ENCODE measurements at places on chromosomes 16 and 17. TPM values are rescaled to one million over a fixed set of nuclear protein-coding genes. Genes with fewer than 3 reads are reported as not detected.

GPR142 gene
- 6.6 TPM for total RNA-seq

KRT31 gene
- total RNA-seq: not detected

GRCh38 chr17:36024106-36024869, 6.5 kb upstream of the CCL23 start:
- DNase-seq: no peak
- peaks cover 11% of the 10 kb centered on the region for H3K4me1 ChIP-seq
- no peaks in the 10 kb centered on the region for H3K27me3 ChIP-seq
- no peak overlapping the region for H3K27ac ChIP-seq

DNA sequence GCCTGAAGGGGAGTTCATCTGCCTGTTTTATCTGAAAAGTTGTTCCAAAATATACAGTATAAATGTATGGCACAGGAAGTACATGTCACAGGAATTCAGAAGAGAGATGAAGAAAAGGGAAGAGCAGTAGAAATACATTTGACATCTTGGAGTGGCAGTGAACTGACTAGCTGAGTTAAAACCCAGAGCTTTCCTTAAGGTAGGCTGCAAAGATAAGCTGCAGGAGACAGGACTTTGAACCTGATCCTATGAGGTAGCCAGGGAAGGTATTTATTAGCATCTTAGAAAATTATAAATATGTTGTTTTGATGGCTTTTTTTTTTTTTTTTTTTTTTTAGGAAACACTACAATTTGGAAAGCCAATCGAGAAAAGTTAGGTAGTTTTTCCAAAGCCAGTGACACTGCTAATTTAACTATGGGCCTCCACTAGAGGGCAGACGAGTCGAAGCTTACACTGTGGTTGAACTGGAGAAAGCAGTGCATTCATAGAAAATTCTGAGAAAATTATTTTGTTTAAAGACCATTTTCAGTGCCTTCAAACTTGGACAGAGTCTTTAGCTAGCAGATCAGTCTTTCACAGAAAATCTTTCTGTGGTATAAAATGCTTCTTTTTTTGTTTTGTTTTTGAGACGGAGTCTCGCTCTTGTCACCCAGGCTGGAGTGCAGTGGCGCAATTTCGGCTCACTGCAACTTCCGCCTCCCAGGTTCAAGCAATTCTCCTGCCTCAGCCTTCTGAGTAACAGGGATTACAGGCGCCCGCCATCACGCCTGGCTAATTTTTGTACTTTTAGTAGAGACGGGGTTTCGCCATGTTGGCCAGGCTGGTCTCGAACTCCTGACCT, 122.3 kb downstream of the SSH2 start:
- no peak overlapping the region for H3K27ac ChIP-seq
- peak; percentile 41 for DNase-seq
- no peak overlapping the region for H3K4me3 ChIP-seq
- H3K36me3 ChIP-seq: no peaks in the 10 kb centered on the region
- H3K4me1 ChIP-seq: peaks cover 15% of the 10 kb centered on the region
- H3K27me3 ChIP-seq: no peaks in the 10 kb centered on the region

DNA sequence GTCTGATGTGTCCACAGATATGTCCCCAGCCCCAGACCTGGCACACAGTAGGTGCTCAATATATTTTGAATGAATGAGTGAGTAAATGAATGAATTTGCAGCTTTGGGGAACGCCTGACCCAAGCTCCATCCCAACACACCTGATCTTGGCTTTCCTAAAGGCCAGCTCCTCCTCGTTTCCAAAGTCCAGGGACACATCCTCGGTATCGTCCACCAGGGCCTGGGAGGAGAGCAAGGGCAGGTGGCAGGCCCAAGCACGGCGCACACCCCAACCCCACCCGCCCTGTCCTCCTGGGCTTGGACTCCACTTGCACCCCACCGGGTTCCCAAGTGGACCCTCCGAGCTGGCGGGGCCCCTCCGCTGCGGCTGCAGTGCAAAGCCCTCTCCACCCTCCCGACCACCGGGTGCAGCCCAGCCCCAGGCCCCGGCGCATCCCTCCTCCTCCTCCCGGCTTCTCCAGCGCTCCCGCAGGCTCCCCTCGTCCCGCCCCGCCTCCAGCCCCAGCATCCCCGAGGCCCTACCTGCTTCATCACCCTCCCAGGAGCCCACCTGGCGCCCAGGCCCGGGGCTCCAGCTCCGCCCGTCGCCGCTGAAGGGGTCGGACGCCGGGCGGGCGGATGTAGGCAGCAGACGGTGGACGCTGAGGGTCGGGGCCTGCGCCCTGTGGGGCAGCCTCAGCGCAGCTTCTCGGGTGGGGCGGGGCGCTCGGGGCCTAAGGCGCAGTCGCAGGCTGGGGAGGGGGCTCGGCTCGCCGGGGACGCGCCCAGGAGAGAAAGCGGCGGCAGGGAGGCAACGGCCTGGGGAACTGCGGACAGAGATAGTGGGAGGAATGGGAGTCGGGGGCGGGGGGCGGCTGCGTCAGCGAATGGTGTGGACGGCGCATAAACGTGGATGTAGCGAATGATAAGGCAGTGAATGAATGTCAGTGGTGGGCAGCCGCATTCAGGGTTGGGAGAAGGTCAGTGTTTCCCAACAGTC, at the start of gene TVP23A:
TSS of gene TVP23A (minus strand) at position 832 of the 979 bp plus-strand sequence. CDS start at position 531, 301 bp downstream.
- peaks cover 2% of the 10 kb centered on the region for H3K4me1 ChIP-seq
- H3K27me3 ChIP-seq: peaks cover 3% of the 10 kb centered on the region
- peak within 1 kb of the TSS; percentile 77 for H3K4me3 ChIP-seq

DNA sequence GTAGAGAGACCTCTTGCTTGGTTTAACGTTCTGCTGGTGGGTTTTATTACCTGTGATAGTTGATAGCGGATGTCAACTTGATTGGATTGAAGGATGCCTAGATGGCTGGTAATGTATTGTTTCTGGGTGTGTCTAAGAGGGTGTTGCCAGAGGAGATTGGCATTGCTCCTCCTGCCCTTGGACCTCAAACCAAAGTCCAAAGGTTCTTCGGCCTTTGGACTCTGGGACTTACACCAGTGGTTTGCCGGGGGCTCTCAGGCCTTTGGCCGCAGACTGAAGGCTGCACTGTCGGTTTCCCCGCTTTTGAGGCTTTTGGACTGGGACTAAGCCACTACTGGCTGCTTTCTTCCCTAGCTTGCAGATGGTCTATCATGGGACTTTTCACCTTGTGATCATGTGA, 17.5 kb upstream of the TNRC6C start:
- no peaks in the 10 kb centered on the region for H3K27me3 ChIP-seq
- DNase-seq: no peak
- no peak overlapping the region for H3K27ac ChIP-seq
- H3K4me3 ChIP-seq: no peak overlapping the region

- no peak overlapping the region for H3K4me3 ChIP-seq
- no peak for DNase-seq
- H3K27me3 ChIP-seq: no peaks in the 10 kb centered on the region
- H3K4me1 ChIP-seq: peaks cover 39% of the 10 kb centered on the region
- no peak overlapping the region for H3K27ac ChIP-seq
These were observed 90.2 kb upstream of the CBX4 start for GRCh38 chr17:79929257-79930061.

GRCh38 chr17:69577098-69577497, 162.6 kb downstream of the MAP2K6 start:
- peaks cover 5% of the 10 kb centered on the region for H3K27me3 ChIP-seq
- H3K4me1 ChIP-seq: no peaks in the 10 kb centered on the region
- H3K36me3 ChIP-seq: no peaks in the 10 kb centered on the region
- H3K4me3 ChIP-seq: no peak overlapping the region
- DNase-seq: no peak

GRCh38 chr16:72939247-72939646, 108.7 kb downstream of the ZFHX3 start:
- peaks cover 59% of the 10 kb centered on the region for H3K4me1 ChIP-seq
- no peaks in the 10 kb centered on the region for H3K27me3 ChIP-seq
- no peak overlapping the region for H3K4me3 ChIP-seq
- peaks cover 23% of the 10 kb centered on the region for H3K36me3 ChIP-seq

- no peaks in the 10 kb centered on the region for H3K4me1 ChIP-seq
- no peaks in the 10 kb centered on the region for H3K36me3 ChIP-seq
- no peak for DNase-seq
- H3K4me3 ChIP-seq: no peak overlapping the region
These were observed 118.8 kb upstream of the FOXF1 start for GRCh38 chr16:86391486-86391885.

GRCh38 chr17:7023576-7024401, 939 bp downstream of the BCL6B start:
- H3K27ac ChIP-seq: no peak overlapping the region
- H3K27me3 ChIP-seq: peaks cover 62% of the 10 kb centered on the region
- DNase-seq: peak; percentile 58
- H3K4me1 ChIP-seq: peaks cover 1% of the 10 kb centered on the region

DNA sequence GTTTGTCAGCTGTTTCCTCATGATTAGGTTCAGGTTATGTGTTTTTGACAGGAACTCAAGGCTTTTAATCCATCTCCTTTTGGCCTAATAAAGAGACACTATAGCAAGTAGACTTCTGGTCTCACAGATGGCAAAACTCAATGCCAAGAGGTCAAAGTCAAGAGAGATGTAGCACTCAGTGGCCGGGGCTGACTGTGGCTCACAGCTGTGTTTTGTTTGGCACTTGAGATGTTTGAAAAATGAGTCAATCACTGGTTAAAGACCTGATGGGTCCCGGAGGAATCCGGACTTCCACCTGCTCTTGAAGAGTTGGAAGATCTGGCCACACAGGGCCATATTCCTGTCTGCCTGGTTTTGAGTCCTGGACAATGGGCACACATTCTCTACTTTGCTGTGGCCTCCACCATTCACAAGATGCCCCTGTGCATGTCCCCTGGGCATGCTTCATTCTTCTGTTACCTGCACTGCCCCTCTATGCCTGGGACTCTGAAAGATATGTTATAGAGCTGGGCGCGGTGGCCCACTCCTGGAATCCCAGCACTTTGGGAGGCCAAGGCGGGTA, 210.3 kb downstream of the SNX29 start:
- H3K4me1 ChIP-seq: peaks cover 3% of the 10 kb centered on the region
- DNase-seq: no peak
- H3K27ac ChIP-seq: no peak overlapping the region
- H3K36me3 ChIP-seq: no peaks in the 10 kb centered on the region
- H3K27me3 ChIP-seq: no peaks in the 10 kb centered on the region

- H3K27ac ChIP-seq: no peak overlapping the region
- no peaks in the 10 kb centered on the region for H3K27me3 ChIP-seq
- H3K36me3 ChIP-seq: no peaks in the 10 kb centered on the region
- no peak for DNase-seq
- peaks cover 6% of the 10 kb centered on the region for H3K4me1 ChIP-seq
- H3K4me3 ChIP-seq: no peak overlapping the region
These were observed 1.4 kb upstream of the SLC5A11 start for GRCh38 chr16:24844101-24845030.

DNA sequence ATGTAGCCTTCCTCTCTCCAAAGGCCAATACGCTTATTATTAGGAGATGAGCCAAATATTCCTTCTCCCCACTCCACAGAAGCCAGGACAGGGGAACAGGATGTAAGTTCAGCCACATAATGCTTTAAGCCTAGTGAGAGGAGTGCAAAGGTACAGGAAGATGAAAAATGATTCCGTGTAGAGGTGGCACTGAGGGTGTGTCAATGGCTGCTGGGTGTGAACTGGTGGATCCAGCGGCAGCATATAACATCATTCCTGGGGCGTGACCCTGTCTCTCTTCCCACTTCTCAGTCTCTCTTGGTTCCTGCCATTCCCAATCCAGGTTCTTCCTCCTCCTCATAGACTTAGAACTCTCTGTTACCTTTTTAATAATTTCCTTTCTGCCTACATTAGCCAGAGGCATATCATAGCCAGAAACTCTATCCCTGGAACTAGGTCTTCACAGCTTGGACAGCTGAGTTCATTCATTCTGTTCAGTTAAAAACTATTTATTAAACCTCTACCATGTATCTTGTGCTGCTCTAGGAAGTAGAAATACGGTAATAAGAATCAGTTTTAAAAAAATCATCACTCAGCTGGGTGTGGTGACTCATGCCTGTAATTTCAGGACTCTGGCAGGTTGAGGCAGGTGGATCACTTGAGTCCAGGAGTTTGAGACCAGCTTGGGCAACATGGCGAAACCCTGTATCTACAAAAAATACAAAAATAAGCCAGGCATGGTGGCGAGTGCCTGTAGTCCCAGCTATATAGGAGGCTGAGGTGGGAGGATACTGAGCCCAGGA, 58.0 kb upstream of the FAM20A start:
- DNase-seq: no peak
- H3K27me3 ChIP-seq: peaks cover 33% of the 10 kb centered on the region
- peaks cover 6% of the 10 kb centered on the region for H3K4me1 ChIP-seq
- H3K4me3 ChIP-seq: no peak overlapping the region

DNA sequence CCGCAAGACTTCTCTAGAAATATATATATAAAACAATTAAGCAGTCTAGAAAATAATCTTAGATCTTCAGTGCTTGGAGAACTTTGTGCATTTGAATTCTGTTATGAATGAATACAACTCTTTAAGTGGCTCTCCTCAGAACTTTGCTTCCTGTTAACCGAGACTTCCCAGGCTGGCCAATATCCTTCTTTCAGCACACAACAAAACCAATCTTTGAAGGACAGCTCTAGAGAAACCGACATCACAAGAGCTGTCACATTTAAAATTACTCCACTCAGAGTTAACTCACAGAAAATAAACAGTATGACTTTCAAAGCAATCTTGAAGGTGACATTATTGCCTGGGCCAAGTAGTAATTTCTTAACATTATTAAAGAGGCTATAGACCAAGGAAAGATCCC, 49.7 kb upstream of the ITGA2B start:
- no peaks in the 10 kb centered on the region for H3K27me3 ChIP-seq
- no peak for DNase-seq
- H3K4me3 ChIP-seq: no peak overlapping the region
- peaks cover 6% of the 10 kb centered on the region for H3K36me3 ChIP-seq
- no peaks in the 10 kb centered on the region for H3K4me1 ChIP-seq

GRCh38 chr17:81517339-81518112, 4.9 kb upstream of the ACTG1 start:
- peak overlapping the region; percentile 59 for H3K4me3 ChIP-seq
- H3K27ac ChIP-seq: no peak overlapping the region
- peaks cover 17% of the 10 kb centered on the region for H3K27me3 ChIP-seq
- H3K36me3 ChIP-seq: peaks cover 1% of the 10 kb centered on the region

- peaks cover 36% of the 10 kb centered on the region for H3K27me3 ChIP-seq
- H3K4me3 ChIP-seq: no peak overlapping the region
- no peaks in the 10 kb centered on the region for H3K4me1 ChIP-seq
- H3K36me3 ChIP-seq: no peaks in the 10 kb centered on the region
- DNase-seq: no peak
These were observed 12.2 kb upstream of the BEAN1 start for GRCh38 chr16:66414891-66415290.

All from progenitor cell of endocrine pancreas (in vitro differentiated cells).